IMR-90 (cell line): ENCODE measurements at places on chromosomes 7 and 10. TPM values are rescaled to one million over a fixed set of nuclear protein-coding genes. Genes with fewer than 3 reads are reported as not detected.

DNA sequence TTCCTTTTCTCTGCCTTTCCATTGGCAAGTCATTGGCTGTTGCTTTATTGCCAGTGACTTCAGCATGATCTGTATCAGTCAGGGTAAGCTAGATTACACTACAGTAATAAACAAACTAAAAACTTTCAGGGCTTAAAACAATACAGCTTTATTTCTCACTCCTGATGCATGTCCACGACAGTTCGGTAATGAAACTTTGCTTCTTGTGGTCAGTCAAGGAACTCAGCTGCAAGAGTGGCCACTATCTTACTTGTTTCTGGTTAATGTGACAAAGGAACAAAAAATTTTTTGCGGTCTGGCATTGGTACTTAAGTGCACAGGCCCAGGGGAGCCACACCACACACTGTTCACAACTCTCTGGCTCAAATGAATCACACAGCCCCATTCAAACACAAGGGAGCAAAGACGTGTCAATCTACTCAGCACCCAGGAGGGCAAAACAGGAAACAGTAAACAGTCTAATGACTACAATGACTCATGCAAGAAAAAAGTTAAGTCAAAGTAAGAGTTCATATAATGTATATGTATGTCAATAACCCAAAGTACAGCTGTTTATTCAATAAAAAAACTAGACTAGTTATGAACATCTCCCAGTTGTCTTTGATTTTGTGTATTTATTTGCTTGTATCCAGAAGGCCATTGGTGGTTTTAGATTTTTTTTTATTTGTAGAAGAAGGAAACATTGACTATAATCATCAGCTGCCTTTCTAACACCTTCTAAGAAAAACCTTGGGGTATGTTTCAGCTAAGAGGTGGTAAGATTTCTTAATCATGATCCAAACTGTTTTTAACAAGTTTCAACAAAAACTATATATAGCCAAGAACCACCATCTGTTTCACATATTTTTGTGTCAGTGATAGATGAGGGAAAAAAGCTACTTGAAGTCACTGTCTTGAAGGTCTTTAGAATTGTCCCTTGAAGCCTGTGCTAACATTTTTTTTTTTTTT is 134.4 kb upstream of the FAM3C start:
- DNase-seq, result peak; percentile 81

- no peak for DNase-seq
Observed at GRCh38 chr10:15738270-15738925, 18.7 kb upstream of the ITGA8 start.

Gene TMEM196
- not detected in 2 replicates for total RNA-seq

GRCh38 chr10:61021926-61022325 is 77.9 kb upstream of the RHOBTB1 start:
- DNase-seq, result no peak

DNA sequence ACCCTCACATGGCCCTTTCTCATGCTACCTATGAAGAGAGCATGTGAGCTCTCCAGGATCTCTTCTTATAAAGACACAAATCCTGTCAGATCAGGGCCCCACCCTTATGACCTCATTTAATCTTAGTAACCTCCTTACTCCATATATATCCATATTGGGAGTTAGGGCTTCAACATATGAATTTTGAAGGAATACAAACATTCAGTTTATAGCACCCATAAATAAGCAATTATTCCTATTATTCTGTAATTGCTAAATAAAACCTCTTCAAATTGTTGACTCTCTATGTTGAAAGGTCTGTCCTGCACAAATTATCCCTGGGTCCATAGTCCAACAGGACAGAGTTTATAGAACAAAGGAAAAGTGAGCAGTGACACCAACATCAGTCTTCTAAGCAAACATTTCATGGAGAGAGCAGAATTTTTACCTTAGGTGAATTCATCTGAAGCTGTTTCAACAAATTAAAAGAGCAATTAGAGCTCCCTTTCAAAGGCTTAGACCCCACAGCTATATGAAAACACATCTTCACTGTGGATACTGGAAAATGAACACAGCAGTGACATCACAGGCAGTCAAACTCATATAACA is 12.2 kb downstream of the DOCK4 start:
- no peak for DNase-seq

DNA sequence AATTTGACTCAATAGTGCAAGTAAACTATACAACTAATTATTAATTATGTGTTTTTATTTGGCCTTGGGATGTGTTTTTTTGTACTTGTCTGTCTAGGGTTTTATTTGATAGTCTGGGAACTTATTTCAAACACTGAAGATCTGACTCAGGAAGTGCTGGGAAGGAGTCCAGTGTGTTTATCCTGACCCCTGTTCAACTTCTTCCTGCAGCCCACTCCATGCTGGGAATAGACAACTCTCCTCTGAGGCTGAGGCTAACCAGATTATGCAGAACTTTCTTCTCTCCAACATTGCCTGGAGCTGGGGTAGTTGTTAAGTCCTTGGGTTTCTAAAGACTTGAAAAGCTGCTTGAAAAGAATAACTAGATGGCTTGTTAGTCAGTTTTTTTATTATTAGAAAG is 6.9 kb downstream of the CISD1 start:
- DNase-seq, result peak; percentile 78

- DNase-seq, result no peak
Observed at GRCh38 chr10:11345224-11346054, 266.0 kb downstream of the USP6NL start.

Gene TRPV5
- not detected in 2 replicates for total RNA-seq

DNA sequence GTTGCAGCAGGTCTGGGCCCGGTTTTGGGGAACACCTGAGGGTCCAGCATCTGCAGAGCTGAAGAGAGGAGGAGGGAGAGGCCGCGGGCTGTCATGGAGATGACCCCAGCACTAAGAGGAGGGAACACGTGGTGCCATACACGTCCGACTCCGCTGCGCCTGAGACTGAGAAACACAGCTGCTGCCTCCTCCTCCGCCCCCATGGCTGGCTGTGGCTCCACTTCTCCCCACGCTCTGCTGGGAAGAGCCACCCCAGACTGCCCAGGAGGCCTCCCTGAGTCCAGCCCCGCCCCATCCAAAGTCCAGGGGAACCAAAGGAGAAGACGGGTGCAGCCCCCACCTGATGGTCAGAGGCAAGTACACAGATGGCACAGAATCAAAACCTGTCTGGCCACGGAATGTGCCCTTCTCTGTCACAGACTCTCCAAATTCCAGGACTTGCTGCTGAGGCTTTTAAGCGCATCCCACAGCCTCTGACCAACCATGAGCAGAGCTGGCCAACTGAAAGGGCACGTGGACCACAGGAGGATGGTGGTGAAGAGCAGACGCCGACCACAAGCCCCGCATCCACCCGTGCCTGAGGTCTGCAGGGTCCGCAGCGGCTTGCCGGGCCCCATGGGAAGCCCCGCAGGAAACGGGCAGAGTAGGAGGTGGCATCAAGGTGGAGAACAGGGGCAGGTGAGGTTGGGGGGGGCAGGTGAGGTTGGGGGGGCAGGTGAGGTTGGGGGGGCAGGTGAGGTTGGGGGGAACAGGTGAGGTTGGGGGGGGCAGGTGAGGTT is 24.0 kb downstream of the STK32C start:
- no peak for DNase-seq

Gene PMS2
- 14.3 and 16.9 TPM in 2 replicates for total RNA-seq

Gene ASB15
- total RNA-seq, result not detected in 2 replicates

DNA sequence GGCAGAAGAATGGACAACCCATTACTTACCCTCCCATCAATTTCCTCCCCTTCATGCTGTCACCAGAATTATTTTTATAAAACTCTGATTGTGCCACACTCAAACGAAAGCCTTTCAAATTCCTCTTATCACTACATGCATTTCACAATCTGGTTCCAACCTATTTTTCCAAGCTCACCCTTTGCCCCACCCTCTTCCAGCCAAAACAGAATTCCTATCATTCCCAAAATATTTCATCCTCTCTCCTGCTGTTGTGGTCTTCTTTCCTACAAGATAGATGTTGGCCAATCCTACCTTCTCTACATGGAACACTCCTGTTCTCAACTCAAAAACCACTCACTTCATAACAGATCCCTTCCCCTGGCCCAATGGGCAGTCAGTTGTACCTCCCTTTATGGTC is 111.5 kb downstream of the ELAPOR2 start:
- no peak for DNase-seq

Gene CASTOR2
- total RNA-seq, result 5.2 and 6.1 TPM in 2 replicates

DNA sequence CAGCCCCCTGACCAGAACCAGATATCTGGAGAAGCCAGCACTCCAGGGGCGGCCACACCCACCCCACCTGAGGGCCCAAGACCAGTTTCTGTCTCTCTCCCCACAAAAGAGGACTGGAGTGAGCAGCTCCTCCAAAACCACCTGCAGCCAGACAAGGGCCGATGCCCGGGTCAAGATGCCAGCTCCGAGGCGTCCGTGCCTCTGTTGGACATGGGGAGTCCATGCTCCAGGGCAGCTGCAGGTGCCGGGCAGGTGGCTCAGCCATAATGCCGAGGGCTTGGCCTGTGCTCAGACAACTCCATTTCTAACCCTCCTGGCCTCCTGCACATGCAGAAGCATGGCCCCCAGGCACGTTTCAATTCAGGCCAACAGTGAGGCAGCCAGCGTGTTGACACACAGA is 234.6 kb downstream of the MAD1L1 start:
- no peak for DNase-seq

GRCh38 chr10:11757454-11757820 is 15.3 kb downstream of the ECHDC3 start:
- peak; percentile 91 for DNase-seq

Gene RASA4
- 3.3 and 3.8 TPM in 2 replicates for total RNA-seq

- DNase-seq, result no peak
Observed at GRCh38 chr10:70874061-70874460, 14.3 kb downstream of the PCBD1 start.

Gene RBP4
- total RNA-seq, result not detected in 2 replicates

DNA sequence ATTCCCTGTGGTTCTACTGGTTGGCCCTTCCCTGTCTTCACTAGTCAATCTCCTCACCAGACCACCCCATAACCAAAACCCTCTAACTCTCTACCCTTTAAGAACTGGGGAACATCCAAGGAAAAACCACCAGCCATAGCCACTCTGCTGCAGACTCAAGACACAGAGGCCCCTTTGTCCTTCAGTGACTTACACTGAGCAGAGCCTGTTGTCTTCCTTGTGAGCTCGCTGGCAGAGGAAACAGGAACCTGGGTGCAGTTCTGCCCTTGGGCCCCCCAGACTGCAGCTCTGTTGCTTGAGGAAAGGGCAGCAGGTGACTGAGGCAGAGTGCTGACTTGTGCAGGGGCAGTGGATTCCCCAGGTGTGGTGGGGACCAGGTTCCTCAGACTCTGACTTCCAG is 30.6 kb downstream of the ZC3HAV1 start:
- no peak for DNase-seq

Gene AKR1C8
- not detected in 2 replicates for total RNA-seq

DNA sequence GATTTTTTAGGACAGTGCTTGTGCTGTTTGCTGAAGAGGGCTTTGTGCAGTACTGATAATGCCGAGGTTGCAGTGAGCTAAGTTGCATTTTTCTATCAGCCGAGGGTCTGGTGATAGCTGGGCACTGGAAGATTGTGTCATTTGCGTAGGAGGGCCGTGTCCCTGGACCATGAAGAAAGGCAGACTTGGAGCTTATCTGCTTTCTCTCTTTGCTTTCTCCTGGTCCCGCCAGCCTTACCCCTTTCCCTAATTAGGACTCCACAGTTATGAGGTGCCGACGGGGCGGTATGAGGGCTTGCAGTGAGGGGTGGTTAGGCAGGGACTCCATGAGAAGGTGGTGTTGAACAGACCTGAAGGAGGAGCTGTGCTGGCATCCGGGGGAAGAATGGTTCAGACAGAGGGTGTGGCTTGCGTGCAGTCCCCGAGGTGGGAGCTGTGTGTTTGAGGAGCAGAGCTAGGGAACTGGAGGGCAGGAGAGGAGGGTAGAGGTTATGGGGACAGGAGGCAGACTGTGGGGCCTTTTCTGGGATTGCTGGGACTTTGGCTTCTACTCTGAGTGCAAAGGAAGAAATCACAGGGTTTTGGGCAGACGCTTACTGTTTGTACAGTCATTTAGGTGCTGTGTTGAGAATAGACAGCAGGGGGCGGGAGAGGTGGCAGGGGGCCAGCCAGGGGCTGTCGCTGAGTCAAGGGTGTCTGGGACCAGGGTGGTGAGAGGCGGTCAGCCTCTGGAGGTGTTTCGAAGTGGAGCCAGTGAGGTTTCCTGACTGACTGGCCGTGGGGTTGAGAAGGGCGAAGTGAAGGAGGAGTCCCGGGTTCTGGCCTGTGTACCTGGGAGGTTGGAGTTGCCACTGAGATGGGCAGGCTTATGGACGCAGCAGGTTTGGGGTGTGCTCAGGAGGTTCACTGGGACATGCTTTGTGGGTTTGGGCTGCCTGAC is 43.4 kb downstream of the PRF1 start:
- DNase-seq, result peak; percentile 34

GRCh38 chr10:23522345-23522744 is 83.5 kb downstream of the OTUD1 start:
- no peak for DNase-seq

- peak; percentile 14 for DNase-seq
Observed at GRCh38 chr10:49056356-49056755, 59.0 kb downstream of the VSTM4 start.

Gene TMEM229A
- not detected in 2 replicates for total RNA-seq

DNA sequence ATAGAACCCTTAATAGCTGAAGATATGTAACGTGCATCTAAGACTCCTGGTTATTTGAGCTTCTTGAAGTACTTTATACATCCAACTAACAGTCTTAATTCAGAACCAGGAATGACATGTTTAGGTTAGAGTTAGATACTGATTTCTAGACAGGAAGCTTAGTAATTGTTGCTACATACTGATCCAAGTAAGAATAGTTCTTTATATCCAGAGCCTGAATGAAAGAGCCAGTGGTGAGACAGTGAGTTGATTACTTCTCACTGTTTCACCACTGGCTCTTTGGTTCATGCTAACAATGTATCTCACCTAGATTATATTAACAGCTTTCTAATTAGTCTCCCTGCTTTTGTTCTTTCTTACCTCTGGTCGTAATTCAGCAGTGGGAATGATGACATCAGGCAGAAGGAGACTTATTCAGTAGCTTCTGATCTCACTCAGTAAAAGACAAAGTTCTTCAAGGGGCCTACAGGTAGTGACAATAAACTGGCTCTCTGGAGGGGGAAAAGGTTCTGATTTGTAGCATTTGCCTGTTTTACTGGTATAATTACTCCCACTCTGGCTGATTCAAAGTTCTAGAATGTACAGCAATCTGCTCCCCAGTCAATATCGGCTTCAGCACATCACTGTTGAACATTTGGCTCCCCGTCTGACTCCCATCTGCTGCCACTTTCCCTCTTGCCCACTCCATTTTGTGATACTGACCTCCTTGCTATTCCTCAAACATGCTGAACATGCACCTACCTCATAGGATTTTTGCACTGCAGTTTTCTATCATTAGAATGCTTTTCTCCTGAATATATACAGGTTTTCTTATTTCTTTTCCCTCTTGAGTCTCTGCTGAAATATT is 29.1 kb downstream of the MCU start:
- peak; percentile 61 for DNase-seq
